ENCODE measurements at places on chromosomes 2 and 18. TPM values are rescaled to one million over a fixed set of nuclear protein-coding genes. Genes with fewer than 3 reads are reported as not detected.

SCYGR6 gene
- not detected for total RNA-seq

SPATS2L gene
- 8.1 TPM for total RNA-seq

CD226 gene
- total RNA-seq = 57.2 TPM

NIFK gene
- total RNA-seq = 202 TPM

CD8B gene
- 268 TPM for total RNA-seq

MEX3C gene
- total RNA-seq = 68.5 TPM

- DNase-seq = no peak
- H3K27ac ChIP-seq = no peak overlapping the region
- H3K4me1 ChIP-seq = no peaks in the 10 kb centered on the region
- no peaks in the 10 kb centered on the region for H3K27me3 ChIP-seq
- no peaks in the 10 kb centered on the region for H3K36me3 ChIP-seq
- H3K4me3 ChIP-seq = no peak overlapping the region
Observed at GRCh38 chr2:163119966-163120365, 281.4 kb upstream of the KCNH7 start.

DNA sequence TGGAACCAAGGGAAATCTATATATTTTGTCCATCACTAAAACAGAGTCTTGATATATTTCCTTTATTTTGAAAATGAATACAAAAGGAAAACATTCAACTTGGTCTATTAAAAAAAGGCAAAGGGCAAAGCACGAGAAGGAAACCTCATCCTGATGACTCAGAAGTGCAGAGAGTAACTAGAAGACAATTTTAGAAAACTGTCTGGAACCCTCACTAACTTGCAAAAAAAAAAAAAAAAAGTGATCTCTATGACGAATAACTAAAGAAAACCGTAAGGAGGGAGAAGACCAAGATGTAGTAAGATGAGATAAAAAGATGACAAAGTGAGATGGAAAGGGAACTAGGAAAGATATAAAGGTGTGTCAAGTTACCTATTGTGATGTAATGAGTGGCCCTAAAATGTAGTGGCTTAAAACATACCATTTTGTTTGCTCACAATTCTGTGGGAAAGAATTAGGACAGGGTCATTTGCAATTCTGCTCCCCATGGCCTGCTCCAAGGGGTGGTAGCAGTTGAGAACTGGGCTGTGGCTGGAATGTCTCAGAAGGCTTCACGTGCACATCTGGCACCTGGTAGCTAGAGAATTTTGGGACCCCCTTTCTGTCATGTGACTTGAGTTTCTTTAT, 303.0 kb downstream of the DYSF start:
- H3K4me3 ChIP-seq = no peak overlapping the region
- peaks cover 20% of the 10 kb centered on the region for H3K27me3 ChIP-seq
- no peaks in the 10 kb centered on the region for H3K36me3 ChIP-seq
- no peaks in the 10 kb centered on the region for H3K4me1 ChIP-seq
- H3K27ac ChIP-seq = no peak overlapping the region

DNA sequence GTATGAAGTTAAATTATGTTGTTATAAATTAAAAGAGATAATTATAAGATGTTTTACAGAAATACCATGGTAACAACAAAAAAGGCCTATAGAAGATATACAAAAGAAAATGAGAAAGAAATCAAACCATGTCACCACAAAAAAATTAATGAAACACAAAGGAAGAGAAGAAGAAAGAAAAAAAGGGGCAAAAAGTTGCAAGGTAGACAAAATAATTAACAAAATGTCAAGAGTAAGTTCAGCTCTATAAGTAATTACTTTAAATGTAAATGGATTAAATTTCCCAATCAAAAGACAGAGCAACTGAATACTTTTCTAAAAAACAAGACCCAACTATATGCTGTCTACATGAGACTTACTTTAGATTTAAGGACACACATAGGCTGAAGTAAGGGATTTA, 378.4 kb upstream of the FSHR start:
- H3K27ac ChIP-seq = no peak overlapping the region
- no peak for DNase-seq
- no peaks in the 10 kb centered on the region for H3K4me1 ChIP-seq
- H3K36me3 ChIP-seq = no peaks in the 10 kb centered on the region

DNA sequence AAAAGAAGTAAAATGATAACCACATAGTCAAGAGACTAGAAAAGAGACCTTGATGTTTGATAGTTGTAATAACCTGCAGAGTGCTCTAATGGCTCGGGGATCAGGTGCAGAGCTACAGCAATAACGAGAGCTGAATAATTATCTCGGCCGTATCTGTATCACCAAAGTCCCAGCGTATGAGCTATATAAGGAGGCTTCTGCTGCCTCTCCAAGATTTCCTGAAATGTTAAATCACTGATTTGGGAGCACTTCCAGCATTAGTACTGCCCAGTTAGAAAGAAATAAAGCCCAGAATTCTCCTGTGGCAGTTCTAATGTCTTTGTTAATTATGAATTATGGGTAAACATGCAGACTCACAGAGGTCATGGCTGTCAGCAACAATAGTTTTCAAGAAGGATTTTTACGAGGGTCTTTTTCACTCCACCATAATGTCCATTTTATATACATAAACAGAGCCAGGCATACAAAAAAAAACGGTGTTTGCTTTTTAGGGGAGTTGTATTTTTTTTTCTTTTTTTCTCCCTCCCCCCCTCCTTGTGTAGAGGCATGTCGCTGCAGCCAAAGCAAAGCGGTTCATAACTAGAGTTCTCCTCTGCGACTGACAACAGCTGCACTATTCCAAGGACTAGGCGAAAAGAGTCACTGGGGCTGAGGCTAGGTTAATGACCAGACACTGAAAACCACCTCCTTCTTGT, 168.3 kb upstream of the VRK2 start:
- H3K27ac ChIP-seq = no peak overlapping the region
- H3K4me3 ChIP-seq = no peak overlapping the region
- peaks cover 2% of the 10 kb centered on the region for H3K4me1 ChIP-seq
- no peaks in the 10 kb centered on the region for H3K36me3 ChIP-seq
- H3K27me3 ChIP-seq = no peaks in the 10 kb centered on the region

GRCh38 chr2:168730344-168730743, 72.1 kb upstream of the NOSTRIN start:
- no peaks in the 10 kb centered on the region for H3K27me3 ChIP-seq
- no peak overlapping the region for H3K4me3 ChIP-seq
- peaks cover 9% of the 10 kb centered on the region for H3K4me1 ChIP-seq

GRCh38 chr2:130363479-130363878, 7.6 kb downstream of the PTPN18 start:
- H3K36me3 ChIP-seq = no peaks in the 10 kb centered on the region
- no peaks in the 10 kb centered on the region for H3K4me1 ChIP-seq
- no peak overlapping the region for H3K27ac ChIP-seq
- no peaks in the 10 kb centered on the region for H3K27me3 ChIP-seq
- no peak overlapping the region for H3K4me3 ChIP-seq
- DNase-seq = no peak

DNA sequence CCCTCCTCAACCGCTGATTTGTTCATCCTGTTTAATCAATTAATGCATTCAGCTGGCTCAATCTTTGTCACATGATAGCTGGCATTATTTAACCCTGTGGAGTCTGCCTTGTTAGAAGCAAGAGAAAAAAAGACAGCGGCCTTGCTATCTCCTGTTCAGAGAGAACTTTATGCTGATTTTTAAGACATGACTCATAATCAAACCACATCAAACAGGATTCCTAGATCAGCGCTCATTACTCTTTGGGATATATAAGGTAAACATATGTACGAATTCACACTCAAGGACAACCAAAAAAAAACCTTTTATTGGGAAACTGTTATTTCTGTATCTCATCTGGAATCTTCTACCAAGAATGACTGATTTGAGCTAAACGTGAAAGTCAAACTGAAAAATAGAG, 195.1 kb downstream of the C1D start:
- no peak overlapping the region for H3K4me3 ChIP-seq
- H3K4me1 ChIP-seq = no peaks in the 10 kb centered on the region
- no peak for DNase-seq

DNA sequence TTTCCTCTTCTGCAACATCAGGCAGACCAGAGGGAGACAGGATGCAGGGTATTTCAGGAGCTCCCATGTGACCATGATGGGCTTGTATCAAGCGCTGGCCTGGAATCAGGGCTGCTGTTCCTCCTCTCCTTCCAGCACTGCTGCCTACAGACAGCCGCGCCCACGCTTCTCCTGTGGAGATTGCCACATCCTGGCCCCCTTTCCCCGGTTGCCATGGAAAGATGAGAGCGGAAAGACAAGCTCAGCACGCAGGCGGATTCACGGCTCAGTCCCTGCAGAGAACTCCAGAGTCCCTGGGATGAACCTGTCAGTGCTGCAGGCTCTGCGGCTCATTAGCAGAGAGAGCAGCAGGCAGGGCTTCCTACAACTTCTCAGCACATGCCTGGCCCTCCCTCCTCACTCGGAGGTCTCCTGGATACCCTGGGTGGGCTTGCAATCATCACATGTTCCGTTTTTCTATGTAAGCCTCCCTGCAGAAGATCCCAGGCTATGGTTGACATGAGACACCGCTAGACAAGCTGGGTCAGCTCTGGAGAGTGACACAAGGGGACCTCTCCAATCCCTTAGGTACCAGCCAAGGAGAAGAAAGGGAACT, 497.8 kb upstream of the MYT1L start:
- H3K27ac ChIP-seq = no peak overlapping the region
- H3K27me3 ChIP-seq = peaks cover 7% of the 10 kb centered on the region
- DNase-seq = no peak
- H3K4me1 ChIP-seq = no peaks in the 10 kb centered on the region

DNA sequence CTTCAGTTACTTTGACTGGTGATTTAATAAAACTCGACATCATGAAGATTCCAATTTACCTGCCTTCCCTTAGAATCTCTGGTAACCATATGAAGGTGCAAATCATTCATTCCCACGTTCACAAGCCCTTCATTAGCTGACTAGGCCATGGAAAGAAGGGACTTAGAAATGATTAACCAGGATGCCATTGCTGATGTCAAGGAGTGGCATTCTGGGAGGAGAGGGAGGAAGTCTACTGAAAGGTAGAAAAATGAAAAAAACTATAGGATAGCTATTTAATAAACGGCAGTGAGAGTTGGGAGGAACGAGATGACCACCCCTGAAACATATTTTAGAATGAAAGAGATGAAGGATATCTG, 1.4 kb downstream of the ATIC start:
- no peaks in the 10 kb centered on the region for H3K27me3 ChIP-seq
- peaks cover 46% of the 10 kb centered on the region for H3K36me3 ChIP-seq
- peak overlapping the region; percentile 94 for H3K4me3 ChIP-seq
- peak overlapping the region; percentile 96 for H3K27ac ChIP-seq
- H3K4me1 ChIP-seq = peaks cover 31% of the 10 kb centered on the region

GRCh38 chr2:235701206-235701981, 207.6 kb downstream of the AGAP1 start:
- H3K4me1 ChIP-seq = no peaks in the 10 kb centered on the region
- H3K4me3 ChIP-seq = no peak overlapping the region
- no peaks in the 10 kb centered on the region for H3K27me3 ChIP-seq

Data from activated naive CD8-positive, alpha-beta T cell treated with anti-CD3 and anti-CD28 coated beads for 36 hours (primary cell).